Ovary (tissue), 10 donors: ENCODE measurements at places on chromosomes 11 and 22. TPM values are rescaled to one million over a fixed set of nuclear protein-coding genes. Genes with fewer than 3 reads are reported as not detected.

GRCh38 chr11:116913000-116913399, 75.6 kb upstream of the APOA1 start:
- no peak overlapping the region for H3K27ac ChIP-seq
- no peak for DNase-seq

GRCh38 chr22:25540908-25541660, 23.4 kb upstream of the GRK3 start:
- H3K27me3 ChIP-seq: no peaks in the 10 kb centered on the region
- no peaks in the 10 kb centered on the region for H3K36me3 ChIP-seq
- no peak overlapping the region for H3K27ac ChIP-seq
- H3K4me3 ChIP-seq: no peak overlapping the region

- no peak for DNase-seq
- H3K27ac ChIP-seq: no peak overlapping the region
- H3K4me3 ChIP-seq: no peak overlapping the region
- H3K4me1 ChIP-seq: no peaks in the 10 kb centered on the region
Measured at GRCh38 chr11:101474666-101475065, 109.1 kb downstream of the TRPC6 start.

DNA sequence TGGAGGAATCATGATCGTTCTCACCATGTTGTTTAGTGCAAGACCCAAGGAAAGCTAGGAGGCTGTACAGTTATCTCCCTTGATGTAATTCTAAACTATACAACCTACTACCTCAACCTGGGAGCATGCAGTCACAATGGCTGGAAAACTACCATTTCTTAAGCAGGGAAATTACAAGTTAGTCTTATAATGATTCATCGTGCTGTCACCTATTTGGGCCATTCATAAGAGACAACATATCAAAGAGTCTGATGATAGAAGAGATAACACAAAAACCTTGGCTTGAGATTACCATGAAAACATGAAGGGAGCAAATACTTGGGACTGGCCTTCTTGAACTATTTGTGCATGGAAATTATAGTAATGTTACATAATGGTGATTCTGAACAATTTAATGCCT, 30.5 kb upstream of the BLID start:
- H3K27me3 ChIP-seq: no peaks in the 10 kb centered on the region
- no peaks in the 10 kb centered on the region for H3K36me3 ChIP-seq
- no peak for DNase-seq
- H3K4me1 ChIP-seq: peaks cover 2% of the 10 kb centered on the region
- H3K4me3 ChIP-seq: no peak overlapping the region

GRCh38 chr22:21938071-21938822, 14.4 kb downstream of the PPM1F start:
- peak; percentile 95 for DNase-seq
- no peaks in the 10 kb centered on the region for H3K36me3 ChIP-seq
- peaks cover 21% of the 10 kb centered on the region for H3K4me1 ChIP-seq

- no peak overlapping the region for H3K4me3 ChIP-seq
- no peak overlapping the region for H3K27ac ChIP-seq
- DNase-seq: no peak
- H3K4me1 ChIP-seq: no peaks in the 10 kb centered on the region
- H3K27me3 ChIP-seq: no peaks in the 10 kb centered on the region
Measured at GRCh38 chr22:33570110-33570509, 350.2 kb downstream of the LARGE1 start.

The KCTD21 gene
- 13.3 TPM for total RNA-seq

DNA sequence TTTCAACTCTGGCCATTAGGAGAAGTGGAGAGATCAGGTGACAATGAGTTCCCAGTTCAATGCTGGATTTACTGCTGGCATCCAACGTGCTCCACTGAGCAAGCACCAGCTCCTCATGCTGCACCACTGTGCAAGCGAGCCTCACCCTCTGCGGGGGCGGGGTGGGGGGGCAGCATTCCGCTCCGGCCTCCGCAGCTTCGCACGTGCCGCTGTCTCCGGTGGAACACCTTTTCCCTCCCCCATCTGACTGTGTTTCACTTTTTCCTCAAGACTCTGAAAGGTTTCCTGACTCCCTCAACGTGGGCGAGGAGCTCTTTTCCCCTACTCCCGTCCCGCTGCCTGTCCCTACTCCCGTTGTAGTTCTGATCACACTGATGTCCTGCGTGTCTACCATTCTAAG, 835 bp upstream of the RHOD start:
- H3K36me3 ChIP-seq: no peaks in the 10 kb centered on the region
- H3K27ac ChIP-seq: no peak overlapping the region
- peak overlapping the region; percentile 48 for H3K4me3 ChIP-seq
- H3K4me1 ChIP-seq: peaks cover 4% of the 10 kb centered on the region
- DNase-seq: no peak
- H3K27me3 ChIP-seq: no peaks in the 10 kb centered on the region

DNA sequence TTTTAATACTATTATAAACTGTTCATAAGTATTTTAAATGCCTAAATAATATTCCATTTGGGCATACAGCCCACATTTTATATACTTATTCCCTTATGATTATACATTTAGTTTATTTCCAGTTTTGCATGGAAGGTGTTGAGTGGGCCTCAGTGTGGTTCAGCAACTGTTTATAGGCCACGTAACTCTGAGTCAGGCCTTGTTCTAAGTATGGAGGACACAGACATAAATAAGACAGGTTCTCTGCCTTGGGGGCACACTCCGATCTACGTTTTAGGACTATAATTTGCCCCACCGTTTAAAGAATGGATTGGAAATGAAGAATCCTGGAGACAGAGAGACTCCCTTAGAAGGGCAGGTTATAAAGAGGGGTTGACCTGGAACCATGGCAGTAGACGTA, 212.2 kb upstream of the TBCEL start:
- DNase-seq: no peak
- no peak overlapping the region for H3K27ac ChIP-seq
- no peaks in the 10 kb centered on the region for H3K27me3 ChIP-seq

The IL10RA gene
- total RNA-seq: 6.7 TPM

The HDHD5 gene
- total RNA-seq: 26.4 TPM
